Breast epithelium (tissue), 4 donors: ENCODE measurements at places on chromosomes 4 and X. TPM values are rescaled to one million over a fixed set of nuclear protein-coding genes. Genes with fewer than 3 reads are reported as not detected.

DNA sequence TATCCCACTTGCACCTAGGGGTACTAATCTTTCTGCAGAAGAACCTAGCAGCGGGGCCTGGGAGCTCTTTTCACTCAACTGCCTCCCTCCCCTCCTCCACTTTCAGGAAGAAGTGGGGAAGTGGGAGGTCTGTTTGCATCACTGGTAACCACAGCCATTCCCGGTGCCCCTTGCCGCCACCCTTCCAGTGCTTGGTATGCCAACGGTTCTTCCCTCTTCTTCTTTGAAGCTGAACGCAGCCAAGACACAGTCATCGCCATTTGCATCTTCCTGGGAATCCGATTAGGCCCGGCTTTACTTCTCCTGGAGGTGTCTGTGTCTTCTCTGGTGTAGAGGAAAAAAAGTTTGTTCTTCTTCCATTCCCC is 47.2 kb upstream of the RBPJ start:
- DNase-seq, result no peak

GRCh38 chr4:18914182-18914581 is 892.6 kb upstream of the LCORL start:
- DNase-seq, result no peak

DNA sequence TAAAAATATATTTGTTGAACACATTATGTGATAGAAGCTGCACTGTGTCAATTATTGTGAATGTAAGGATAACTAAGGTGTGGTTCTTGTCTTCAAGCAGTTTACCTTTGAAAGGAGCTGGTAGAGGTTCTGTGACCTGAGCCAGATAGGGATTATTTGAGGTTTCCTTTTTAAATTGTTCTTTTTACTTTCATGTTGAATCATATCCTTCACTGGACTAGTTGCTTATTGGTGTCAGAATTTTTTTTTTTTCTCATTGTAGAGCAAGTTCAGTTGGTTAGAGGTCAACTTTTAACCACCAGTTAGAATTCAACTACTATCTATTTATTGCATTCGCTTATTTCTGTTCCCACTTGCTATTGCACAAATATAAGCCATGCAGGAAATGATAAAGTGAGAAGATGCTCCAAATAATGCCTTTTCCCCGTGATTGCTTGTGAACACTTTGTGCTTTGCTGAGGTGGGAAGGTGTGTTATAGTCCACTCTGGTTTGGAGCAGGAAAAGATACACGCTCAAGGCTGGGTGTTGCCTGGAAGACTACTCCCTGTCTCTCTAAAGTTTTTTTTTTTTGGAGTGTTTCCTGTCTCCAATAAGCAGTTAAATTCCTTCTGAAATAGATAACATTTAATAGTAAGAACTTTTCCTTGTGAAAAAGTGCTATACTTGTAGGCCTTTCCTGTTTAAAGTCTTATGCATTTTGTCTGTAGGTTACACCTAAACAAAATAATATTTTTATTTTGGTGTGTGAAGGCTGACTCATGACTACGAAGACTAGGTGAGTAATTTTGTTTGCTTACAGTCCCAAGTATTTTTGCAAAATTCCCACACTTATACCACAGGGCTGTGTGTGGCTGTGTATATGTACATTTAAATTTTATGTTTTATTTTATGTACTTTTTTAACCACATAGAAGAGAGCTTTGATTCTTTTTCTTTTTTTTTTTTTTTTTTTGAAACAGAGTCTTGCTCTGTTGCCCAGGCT is 83.8 kb upstream of the LCORL start:
- DNase-seq, result no peak

DNA sequence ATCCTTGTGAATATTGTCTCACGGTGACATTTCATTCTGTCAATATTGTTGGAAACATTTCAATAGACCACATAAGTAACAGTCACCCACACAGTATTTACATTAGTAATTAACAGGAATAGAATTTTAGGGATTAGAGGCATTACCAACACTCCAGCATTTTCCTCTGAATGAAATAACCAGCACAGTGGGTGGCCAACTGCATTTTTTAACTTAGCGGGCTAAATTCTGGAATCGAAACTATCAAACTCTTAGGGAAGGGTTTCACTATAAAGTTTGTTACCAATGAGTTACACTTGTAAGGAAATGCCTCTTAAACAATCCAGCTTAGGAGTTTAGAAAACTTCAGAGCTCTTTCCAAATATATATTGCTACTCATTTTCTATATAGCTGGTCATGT is 403.0 kb downstream of the ADGRL3 start:
- DNase-seq, result no peak

DNA sequence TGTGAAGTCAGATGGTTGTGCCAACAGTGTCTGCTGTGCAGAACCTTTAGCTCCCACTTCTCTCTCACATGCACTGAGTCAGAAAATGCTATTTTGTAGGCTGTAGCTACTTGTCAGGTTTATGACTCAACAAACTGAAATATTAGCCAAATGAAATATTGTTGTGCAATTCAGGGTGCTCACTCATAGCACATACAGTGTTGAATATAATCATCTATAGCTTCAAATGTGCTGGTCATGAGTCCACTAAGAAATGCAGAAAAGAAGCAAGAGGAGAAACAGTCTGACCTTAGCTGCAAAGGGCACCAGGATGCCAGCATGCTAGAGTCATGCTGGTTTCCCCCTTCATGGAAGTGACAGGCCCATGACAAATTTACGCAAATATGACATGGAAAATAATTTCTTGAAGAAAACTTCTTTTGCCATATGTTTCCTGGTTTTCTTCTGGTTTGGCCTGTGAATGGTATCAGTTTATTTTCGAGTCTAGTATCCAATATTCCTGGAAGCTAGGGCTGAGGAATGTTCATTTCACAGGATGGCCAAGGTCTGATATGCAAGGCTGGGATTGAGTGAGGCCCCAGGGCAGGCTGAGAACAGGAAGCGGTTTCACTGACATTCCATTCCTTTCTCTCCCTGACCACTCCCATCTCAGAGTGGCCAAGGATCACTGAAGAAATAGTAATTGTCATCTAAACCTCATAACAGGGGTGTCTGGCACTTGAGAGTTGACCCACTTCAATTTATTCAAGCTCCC is 10.3 kb upstream of the CXCL2 start:
- DNase-seq, result no peak

- no peak for DNase-seq
Measured at GRCh38 chrX:148049441-148049840, 68.3 kb downstream of the FMR1NB start.

- DNase-seq, result no peak
Measured at GRCh38 chr4:108933046-108933445, 170.2 kb upstream of the ETNPPL start.

GRCh38 chr4:15457406-15458201 is 12.1 kb upstream of the CC2D2A start:
- no peak for DNase-seq

- DNase-seq, result no peak
Measured at GRCh38 chr4:32268863-32269262, 1548.7 kb downstream of the PCDH7 start.

DNA sequence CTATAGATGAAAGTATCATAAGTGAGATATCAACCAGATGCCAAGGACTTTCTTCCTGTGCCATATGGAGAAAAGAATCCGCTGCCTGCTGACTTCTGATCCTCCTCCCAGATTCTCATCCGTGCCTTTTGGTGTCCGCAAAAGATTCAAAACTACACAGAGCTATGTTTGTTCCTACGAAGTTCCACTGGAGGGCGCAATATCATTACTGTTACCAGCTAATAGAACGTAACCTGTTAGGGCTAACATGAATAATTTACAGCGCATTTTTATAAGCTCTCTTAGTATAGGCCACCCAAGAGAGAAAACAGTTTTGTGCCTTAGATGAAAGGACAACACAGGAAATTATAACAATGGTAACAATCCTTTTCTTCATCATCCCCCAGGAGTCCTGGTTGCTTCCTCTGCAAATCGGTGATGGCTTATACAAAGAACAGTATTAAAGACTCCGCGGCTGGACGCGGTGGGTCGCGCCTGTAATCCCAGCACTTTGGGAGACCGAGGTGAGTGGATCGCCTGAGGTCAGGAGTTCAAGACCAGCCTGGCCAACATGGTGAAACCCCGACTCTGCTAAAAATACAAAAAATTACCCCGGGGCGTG is 22.8 kb upstream of the CENPVL3 start:
- DNase-seq, result no peak

DNA sequence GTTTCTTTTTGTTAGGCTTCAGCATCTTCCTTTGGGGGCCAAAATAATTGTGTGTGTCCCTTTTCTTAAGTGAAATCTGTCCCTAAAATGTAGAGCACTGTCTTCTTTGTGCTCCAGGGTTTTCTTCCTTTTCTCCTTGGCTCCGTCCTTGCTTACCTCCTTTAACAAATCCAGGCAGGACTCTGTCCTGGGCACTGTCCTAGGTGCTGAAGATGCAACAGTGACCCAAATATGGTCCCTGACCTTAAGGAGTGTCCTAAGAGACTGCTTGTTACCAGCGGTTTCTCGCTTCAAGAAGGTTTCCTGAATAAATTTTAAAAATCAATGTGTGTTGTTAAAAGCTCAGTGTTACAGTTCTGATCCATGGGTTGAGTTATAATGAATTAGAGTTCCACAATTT is 471.8 kb downstream of the KCNIP4 start:
- DNase-seq, result no peak

DNA sequence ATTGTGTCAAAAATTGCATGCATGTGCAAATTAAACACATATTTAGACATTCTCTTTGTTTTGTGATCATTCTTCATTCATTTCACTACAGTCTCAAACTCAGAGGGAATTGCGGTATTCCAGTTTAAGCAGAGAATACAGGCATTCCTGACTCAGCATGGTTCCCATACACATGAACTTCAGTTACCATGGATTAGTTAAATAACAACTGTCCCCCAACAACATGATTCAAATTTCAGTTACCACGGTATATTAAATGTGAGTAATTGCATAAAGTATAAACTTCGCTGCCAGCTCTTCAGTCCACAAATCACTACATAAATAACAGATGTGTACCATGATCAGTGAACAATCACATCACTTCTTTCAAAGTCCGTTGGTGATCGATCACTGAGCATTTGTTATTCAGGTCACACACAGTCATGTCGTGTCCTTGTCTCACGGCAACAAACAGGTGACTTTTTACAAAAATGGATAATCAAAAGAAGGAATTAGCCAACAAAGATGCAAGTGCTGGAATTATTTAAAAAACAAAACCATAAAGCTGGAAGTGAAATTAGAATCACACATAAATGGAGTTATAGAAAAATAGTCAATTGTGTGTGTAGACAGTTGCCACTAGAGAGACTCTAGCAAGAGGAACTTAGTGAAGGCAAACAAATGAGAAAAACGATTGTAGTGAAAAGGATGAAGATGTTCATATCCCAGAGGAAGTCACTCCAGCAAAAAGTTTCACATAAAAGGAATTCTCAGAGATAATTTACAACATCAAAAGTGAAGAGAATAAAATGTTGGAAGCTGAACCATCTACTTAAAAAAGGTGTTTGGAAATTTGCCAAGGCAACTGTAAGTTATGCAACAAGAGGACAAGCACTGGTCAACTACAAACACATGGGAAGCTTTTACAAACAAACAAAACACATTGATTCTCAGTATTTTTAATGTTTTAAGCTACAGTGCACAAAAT is 138.6 kb upstream of the SMARCAD1 start:
- DNase-seq, result no peak

GRCh38 chrX:72467135-72467534 is 105.5 kb downstream of the HDAC8 start:
- no peak for DNase-seq

- no peak for DNase-seq
Measured at GRCh38 chr4:10305816-10306215, 151.4 kb downstream of the ZNF518B start.

GRCh38 chrX:10076765-10077164 is 80.0 kb upstream of the CLCN4 start:
- no peak for DNase-seq

- DNase-seq, result no peak
Measured at GRCh38 chrX:45128896-45129454, 71.7 kb downstream of the DIPK2B start.

DNA sequence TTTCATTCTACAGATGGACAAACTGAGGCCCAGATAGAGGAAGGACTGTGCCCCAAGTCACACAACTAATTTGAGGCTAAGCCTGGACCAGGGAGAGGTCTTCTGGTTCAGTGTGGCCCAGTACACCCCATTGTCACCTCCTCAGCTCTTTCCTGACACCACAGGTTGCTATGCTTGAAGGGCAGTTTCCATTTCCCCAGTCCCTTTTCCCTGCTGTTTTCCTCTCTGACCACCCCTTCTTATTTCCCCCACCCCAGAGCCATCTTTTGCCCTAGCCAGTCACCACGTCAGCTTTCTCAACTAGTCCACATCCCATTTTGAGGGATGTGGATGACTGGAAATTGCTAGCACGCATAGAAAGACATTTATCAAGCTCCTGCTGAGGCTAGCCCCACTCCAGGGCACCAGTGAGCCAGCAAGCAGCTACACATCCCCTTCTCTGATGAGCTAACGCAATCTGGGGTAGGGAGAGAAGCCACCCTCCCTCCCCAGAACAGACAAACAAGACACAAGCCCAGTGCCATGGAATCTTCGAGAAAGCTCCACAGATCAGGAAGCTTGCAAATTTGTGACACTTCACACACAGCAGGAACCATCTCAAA is 1.3 kb downstream of the GABRE start:
- DNase-seq, result no peak

DNA sequence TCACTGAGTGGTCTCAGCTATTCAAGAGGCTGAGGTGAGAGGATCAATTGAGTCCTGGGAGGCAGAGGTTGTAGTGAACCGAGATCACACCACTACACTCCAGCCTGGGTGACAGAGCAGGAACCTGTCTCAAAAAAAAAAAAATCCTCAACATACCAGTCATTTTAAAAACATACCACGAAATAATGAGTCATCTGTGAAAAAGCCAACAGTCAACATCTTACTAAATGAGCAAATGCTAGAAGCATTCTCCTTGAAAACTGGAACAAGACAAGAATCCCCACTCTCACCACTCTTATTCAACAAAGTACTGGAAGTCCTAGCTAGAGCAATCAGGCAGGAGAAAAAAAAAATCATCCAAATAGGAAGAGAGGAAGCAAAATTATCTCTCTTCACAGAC is 104.0 kb upstream of the ARHGEF9 start:
- DNase-seq, result no peak

- DNase-seq, result no peak
Measured at GRCh38 chrX:106987488-106987887, 12.5 kb downstream of the MORC4 start.

Gene CD40LG
- 0.29 TPM for total RNA-seq

Gene FBXL5
- 231 TPM for total RNA-seq

Gene EMCN
- 27.5 TPM for total RNA-seq

Gene GABRA4
- not detected for total RNA-seq

Gene GRPR
- total RNA-seq, result not detected

Gene P2RY10
- 2.2 TPM for total RNA-seq

Gene ATP8A1
- 17.0 TPM for total RNA-seq

Gene HOPX
- total RNA-seq, result 3.8 TPM

Gene PRICKLE3
- 14.0 TPM for total RNA-seq
